ENCODE measurements at places on chromosomes 6 and 20.

- DNase-seq: no peak
Measured at GRCh38 chr6:8108031-8108660, 5.8 kb upstream of the EEF1E1 start.

DNA sequence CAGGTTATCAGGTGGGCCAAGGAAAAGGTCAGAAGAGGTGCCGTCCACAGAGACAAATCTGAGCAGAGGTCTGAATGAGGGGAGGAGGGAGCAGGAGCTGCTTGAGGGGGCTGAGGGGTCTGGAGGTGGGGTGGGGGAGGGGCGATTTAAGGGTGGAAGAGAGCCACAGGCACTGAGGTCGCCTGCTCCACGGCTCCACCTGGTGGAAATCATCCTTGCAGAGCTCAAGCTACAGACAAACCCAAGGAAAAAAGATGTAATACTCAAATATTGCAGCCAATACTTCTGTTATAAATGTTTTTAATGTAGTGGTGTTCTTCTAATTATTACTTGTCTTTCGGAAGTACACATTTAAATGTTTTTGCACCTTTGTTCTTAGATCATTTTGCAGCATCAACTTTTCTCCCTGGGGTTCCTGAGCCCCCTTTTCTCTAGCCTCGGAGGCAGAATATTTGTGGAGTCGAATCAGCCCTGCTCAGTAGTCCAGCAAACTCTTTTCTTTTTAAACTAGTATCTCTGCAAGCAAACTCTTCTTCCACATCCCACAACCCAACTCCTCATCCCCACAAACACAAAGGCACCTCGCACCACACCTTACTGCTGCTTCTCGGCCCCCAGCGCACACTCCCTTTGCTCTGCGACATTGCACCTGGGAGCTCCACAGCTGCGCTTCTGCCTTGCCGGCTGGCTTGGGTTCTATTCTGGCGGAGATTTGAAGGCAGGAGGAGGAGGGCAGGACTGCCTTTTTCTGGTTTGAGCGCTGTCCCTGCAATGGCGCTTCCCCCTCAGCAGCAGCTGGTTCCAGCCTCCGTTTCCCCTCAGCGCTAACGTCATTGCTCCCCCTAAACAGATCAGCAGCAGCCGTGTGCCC lies 51.0 kb upstream of the TFAP2A start:
- DNase-seq: peak; percentile 16

- no peak for DNase-seq
Measured at GRCh38 chr20:39268491-39268951, 306.4 kb downstream of the DHX35 start.

DNA sequence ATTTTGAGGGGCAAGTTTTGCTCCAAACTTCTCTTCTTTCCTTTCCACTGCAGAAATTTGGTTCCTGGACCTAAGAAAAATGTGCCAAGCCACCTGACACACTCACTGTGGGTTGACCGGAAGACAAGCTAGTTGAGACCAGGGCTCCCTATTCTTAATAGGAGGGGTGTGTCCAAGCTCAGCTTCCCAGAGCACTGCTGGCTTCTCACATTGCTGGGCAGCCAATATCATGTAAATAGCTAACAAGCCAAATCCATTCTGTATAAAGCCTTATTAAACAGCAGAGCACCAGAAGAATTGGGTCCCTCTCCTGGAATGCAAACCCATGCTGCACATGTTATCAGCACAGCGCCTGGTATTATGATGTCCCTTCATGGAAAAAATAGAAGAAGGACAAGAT lies 17.0 kb upstream of the SAMD3 start:
- DNase-seq: no peak

- no peak for DNase-seq
Measured at GRCh38 chr6:21200134-21200870, 393.2 kb upstream of the SOX4 start.

- no peak for DNase-seq
Measured at GRCh38 chr6:34795836-34796425, 4.0 kb downstream of the BLTP3A start.

DNA sequence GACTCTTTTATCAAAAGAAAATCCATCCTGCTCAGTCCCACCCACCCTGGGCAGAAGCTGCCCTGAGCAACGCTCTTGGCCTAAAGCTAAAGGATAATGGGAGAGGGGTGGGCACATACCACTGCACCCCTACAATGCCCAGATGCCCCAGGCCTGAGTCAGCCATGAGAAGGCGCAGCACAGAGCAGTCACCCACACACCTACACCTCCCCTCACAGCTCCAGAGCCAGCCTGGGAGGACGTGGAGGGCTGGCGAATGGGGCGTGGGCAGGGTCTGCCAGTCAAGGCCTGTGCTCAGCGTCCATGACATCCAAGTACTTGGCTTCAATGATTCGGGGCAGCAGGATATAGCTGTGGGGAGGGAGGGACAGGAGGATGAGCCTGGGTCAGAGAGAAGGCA lies 11.5 kb downstream of the SLC4A11 start:
- no peak for DNase-seq

DNA sequence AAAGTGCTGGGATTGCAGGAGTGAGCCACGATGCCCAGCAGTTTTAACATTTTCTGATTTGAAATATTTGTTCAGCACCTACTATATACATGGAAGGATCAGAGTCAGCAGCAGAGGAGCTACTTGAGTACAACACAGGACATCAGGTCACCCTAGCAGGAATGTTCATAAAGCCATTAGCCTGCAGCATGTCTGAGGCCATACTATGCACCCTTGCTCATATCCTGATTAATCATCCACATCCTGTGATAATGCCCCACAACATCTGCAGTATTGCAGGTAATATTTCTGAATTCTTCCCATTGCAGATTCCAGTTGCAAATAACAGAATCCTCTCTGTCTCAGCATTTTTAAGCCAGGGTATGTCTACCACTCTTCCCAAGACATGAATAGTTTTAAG lies 171.0 kb upstream of the PRND start:
- no peak for DNase-seq

GRCh38 chr20:50877232-50877743 lies 53.9 kb downstream of the ADNP start:
- no peak for DNase-seq

- no peak for DNase-seq
Measured at GRCh38 chr6:45417436-45417835, 39.7 kb upstream of the SUPT3H start.

DNA sequence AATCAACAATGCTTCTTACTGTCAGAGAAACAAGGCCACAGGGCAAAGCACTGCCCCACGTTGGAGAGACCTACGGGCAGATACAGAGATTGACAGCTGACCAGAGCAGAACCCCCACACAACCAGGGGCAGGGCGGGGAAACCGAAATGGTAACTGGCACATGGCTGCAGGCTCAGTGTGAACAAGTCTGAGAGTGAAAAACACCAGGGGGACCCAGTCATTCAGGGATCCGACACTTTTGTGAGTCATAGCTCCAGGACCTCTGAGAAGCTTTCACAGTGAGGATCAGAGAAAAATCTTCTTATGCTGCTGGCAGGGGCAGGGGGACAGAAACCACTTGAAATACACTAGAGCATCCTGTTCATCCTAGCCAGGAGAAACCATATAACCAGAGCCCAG lies 254.2 kb downstream of the C6orf118 start:
- DNase-seq: no peak

DNA sequence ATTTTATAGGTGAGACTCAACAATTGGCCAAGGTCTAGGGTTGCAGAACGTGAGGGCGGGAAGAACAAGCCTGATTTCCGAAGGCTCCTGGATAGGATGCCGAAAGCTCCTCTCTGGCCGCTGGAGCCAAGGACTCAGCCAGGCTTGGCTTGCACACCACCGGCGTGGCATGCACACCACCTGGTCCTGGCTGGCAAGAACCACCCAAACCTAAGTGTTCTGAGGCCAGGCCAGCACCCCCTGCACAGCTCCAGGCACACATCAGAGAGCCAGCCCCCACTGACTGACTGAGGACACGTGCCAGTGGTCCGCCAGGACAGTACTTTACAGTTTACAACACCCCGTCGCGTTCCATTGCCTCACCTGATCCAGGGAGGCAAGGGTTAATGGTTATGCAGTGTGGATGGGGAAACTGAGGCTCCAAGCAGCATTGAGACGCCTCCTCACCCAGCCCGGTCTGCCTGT lies 414 bp downstream of the TGM2 start:
- no peak for DNase-seq

GRCh38 chr6:26272171-26272637 lies 92.8 kb upstream of the BTN3A2 start:
- peak; percentile 78 for DNase-seq

- no peak for DNase-seq
Measured at GRCh38 chr6:53889365-53889764, 94.6 kb downstream of the LRRC1 start.

DNA sequence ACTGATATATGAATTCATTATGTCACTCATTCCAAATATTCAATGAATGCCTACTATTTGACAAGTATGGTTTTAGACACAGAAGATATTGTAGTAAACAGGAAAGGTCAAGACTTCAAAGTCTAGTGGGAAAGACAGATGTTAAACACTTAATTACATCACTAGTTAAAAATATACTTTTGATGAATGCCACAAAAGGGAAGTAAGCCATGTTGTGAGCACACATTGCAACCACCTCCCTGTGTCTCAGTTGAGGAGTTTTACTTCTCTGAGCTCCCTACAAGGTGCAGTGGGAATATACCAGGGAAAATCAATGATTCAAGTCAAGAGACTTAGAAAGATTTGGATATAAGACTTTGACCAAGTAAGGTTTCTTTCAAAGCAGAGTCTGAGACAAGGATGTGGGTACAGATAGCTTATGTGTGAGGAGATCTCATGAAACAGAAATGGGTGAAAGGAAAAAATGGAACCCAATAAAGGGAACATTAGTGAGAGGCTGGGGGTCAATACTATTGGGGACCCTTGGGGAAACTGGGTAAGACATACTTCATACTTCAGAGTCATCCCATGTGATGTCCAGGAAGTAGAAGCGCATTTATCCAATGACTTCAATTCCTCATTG lies 503.7 kb downstream of the KIF16B start:
- DNase-seq: no peak

- DNase-seq: no peak
Measured at GRCh38 chr6:64288351-64288750, 652.7 kb downstream of the PHF3 start.

DNA sequence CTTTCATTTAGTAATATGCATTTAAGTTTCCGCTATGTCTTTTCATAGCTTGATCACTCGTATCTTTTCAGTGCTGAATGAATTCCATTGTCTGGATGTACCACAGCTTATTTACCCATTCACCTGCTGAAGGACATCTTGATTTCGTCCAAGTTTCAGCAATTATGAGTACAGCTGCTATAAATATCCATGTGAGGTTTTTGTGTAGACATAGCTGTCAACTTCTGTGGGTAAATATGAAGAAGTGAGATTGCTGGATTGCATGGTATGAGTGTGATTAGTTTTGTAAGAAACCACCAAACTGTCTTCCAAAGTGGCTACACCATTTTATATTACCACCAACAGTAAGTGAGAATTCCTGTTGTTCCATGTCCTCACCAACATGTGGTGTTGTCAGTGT lies 79.2 kb upstream of the STMND1 start:
- no peak for DNase-seq

DNA sequence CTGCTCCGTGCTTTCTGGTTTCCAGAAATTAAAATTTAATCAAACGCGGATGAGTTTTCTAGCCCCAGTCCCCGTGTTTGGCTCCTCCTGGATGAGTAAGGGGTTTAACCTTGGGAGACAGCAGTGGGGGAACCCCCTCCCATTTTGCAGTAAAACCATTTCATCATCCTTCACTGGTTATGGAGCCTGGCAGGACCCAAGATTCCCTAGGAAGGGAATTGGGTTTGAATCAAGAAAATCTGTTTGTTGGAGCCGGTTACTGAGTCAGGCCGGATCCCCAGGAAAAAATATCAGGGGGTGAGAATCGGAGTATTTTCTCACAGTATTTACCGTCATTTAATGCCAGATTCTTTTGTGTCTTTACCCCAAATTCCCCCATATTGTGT lies 754 bp downstream of the YWHAB start:
- DNase-seq: no peak

DNA sequence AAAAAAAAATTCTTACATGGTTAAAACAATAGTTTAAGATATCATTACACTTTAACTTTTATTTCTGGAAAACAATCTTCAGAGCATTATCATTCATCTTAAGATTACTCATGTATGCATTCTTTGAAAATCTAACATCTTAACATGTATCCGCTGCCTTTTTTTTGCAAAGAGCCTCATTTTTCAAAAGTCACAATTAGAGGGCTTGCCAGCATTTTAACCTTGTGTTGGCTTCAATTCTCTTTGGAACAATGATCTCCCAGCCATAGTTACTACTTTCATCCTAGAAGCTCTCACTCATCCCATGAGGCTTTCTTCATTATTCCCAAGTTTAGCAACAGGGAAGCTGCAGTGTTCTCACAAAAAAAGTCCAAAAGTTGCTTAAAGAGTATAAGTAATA lies 330.8 kb downstream of the BCKDHB start:
- no peak for DNase-seq

- DNase-seq: no peak
Measured at GRCh38 chr6:149897015-149897697, 757 bp downstream of the RAET1E start.

DNA sequence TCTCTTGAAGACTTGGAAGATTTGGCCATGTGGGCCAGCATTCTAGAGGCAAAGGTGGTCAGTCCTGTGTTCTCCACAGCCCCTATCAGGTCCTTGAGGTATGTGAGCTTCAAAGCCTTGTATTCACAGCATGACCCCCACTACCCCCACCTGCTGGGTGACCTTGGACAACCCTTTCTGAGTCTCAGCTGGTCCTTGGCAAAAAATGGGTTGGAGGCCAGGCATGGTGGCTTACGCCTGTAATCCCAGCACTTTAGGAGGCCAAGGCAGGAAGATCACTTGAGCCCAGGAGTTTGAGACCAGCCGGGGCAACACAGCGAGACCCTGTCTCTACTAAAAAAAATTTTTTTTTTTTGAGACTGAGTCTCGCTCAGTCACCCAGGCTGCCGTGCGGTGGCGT lies 42.6 kb downstream of the UBE2V1 start:
- no peak for DNase-seq

Data from stimulated activated naive CD8-positive, alpha-beta T cell treated with anti-CD3 and anti-CD28 coated beads, Interleukin-15, amount 100 ng/mL, for 72 hours (primary cell).